ENCODE measurements at places on chromosomes 3 and 15.

- no peak for DNase-seq
Observed at GRCh38 chr3:131540143-131540542, 37.4 kb upstream of the MRPL3 start.

GRCh38 chr15:84992157-84992944 is 10.7 kb downstream of the PDE8A start:
- peak; percentile 78 for DNase-seq

- DNase-seq: peak; percentile 16
Observed at GRCh38 chr15:94070356-94071295, 160.7 kb upstream of the MCTP2 start.

DNA sequence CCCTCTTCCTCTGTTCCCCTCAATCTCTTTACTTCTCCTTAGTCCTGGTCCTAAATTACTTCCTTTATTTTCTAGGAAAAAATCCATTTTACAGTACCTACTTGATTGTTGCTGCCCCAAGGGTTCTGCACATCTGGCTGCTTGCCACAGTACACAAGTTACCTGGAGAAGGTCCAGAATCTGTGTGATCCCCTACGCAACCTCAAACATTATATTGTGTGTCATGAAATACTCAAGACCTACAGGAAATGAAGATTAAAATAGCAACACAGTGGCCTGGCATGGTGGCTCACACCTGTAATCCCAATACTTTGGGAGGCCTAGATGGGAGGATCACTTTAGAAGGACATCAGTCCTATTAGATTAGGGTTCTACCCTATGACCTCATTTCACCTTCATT is 48.7 kb downstream of the PRKAR2A start:
- no peak for DNase-seq

DNA sequence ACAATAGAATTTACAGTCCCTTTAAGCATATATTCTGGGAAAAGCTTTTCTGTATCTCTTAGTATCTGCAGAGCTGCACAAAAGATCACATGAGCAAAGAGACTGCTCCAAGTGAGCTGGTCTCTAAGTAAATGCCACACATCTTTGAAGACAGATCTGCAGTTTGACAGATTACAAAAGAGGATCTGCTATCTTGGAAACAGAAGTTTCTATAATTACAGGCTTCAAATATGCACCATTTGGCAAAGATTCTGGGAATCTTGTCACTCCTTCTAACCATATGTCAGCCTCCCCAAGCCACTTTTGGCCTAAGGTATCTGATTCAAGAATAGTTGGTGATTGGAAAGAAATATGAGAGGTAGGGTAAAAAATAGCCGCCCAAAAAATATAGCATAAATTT is 9.6 kb upstream of the CFAP44 start:
- DNase-seq: no peak

GRCh38 chr15:63330926-63331325 is 50.7 kb downstream of the CA12 start:
- no peak for DNase-seq

GRCh38 chr3:137217733-137218132 is 259.9 kb downstream of the IL20RB start:
- peak; percentile 15 for DNase-seq

Measured in ELR (cell line).